Endothelial cell (in vitro differentiated cells): ENCODE measurements at places on chromosomes 11 and 22.

GRCh38 chr11:113256431-113257202 is 57.8 kb upstream of the TTC12 start:
- no peak overlapping the region for H3K4me3 ChIP-seq
- H3K36me3 ChIP-seq: no peaks in the 10 kb centered on the region
- H3K4me1 ChIP-seq: peaks cover 6% of the 10 kb centered on the region
- H3K27ac ChIP-seq: no peak overlapping the region
- DNase-seq: no peak

DNA sequence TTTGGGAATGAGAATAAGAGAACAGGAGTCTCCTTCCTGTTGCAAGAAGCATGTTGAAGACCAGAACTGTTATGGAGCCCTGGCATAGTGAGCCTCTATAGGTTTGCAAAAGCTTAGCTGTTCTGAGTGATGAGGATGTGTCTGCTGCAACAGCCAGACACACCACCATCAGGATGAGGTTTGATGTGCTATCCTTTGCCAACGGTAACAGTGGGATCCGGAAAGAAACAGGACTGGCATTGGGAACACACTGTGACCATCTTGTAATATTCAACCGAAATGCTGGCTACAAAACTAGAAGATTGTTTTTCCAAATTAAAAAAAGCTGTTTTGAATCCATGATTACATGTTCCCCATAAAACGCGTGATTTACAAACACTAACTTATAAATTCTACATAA is 117.0 kb downstream of the ME3 start:
- no peak for DNase-seq
- H3K4me1 ChIP-seq: peaks cover 18% of the 10 kb centered on the region
- H3K27me3 ChIP-seq: no peaks in the 10 kb centered on the region
- no peaks in the 10 kb centered on the region for H3K36me3 ChIP-seq

GRCh38 chr11:91194546-91194945 is 971.7 kb upstream of the CHORDC1 start:
- no peak overlapping the region for H3K27ac ChIP-seq
- H3K36me3 ChIP-seq: no peaks in the 10 kb centered on the region
- H3K27me3 ChIP-seq: no peaks in the 10 kb centered on the region
- DNase-seq: no peak

- no peak overlapping the region for H3K4me3 ChIP-seq
- DNase-seq: no peak
- peaks cover under 1% of the 10 kb centered on the region for H3K27me3 ChIP-seq
Observed at GRCh38 chr11:32562839-32563599, 20.6 kb upstream of the EIF3M start.

- H3K4me1 ChIP-seq: peaks cover 5% of the 10 kb centered on the region
- no peak overlapping the region for H3K27ac ChIP-seq
- H3K27me3 ChIP-seq: no peaks in the 10 kb centered on the region
- DNase-seq: peak; percentile 5
- no peaks in the 10 kb centered on the region for H3K36me3 ChIP-seq
Observed at GRCh38 chr11:18934195-18934814, 4.9 kb downstream of the MRGPRX1 start.

DNA sequence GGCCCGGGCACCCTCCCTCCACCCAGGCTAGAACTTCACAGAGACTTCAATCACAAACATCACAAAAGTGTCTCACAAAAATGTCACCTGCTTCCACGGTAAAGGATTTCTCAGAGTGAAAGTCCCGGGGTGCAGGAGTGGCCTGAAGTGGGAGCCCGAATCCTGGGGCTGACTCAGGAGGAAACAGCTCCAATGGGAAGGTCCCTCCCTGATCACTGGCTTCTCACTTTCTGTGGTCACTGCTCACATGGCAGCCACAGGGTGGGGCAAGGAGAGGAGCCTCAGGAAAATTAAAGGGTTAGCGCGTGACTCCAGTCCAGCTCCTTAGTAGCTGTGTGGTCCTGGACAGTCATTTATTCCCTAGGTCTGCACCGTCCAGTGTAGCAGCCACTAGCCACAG is 564.5 kb upstream of the B3GAT1 start:
- no peak overlapping the region for H3K4me3 ChIP-seq
- no peak for DNase-seq
- no peak overlapping the region for H3K27ac ChIP-seq

DNA sequence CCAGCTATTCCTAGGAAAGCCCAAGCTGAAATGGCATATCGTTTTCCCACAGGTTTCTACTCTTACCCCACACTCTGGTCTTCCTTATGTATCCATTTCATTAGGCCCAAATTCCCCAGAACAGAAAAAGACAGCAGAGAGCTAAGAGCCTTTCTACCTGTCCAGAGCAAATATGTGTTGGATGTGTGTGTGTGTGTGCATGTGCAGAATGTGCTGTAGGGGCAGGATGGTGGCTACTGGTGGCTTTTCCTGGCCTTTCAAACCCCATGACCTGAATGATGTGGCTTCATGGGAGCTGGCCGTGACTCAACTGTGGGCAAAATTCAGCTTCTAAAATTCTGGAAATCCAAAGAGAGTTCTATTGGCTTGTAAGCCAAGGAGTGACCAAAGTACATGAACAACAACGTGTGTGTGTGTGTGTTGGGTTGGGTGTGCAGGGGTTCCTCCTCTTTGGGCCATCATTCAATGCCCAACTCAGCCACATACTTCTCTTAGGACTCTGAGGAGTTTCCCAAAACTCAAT is 421.4 kb upstream of the CADM1 start:
- no peak overlapping the region for H3K4me3 ChIP-seq
- peak overlapping the region; percentile 22 for H3K27ac ChIP-seq
- peaks cover 13% of the 10 kb centered on the region for H3K4me1 ChIP-seq
